ACHN (cell line): ENCODE measurements at places on chromosomes 1 and 21.

GRCh38 chr1:32060914-32061313 is 11.8 kb upstream of the TMEM39B start:
- DNase-seq: no peak

GRCh38 chr1:180791806-180792205 is 120.9 kb upstream of the KIAA1614 start:
- no peak for DNase-seq

DNA sequence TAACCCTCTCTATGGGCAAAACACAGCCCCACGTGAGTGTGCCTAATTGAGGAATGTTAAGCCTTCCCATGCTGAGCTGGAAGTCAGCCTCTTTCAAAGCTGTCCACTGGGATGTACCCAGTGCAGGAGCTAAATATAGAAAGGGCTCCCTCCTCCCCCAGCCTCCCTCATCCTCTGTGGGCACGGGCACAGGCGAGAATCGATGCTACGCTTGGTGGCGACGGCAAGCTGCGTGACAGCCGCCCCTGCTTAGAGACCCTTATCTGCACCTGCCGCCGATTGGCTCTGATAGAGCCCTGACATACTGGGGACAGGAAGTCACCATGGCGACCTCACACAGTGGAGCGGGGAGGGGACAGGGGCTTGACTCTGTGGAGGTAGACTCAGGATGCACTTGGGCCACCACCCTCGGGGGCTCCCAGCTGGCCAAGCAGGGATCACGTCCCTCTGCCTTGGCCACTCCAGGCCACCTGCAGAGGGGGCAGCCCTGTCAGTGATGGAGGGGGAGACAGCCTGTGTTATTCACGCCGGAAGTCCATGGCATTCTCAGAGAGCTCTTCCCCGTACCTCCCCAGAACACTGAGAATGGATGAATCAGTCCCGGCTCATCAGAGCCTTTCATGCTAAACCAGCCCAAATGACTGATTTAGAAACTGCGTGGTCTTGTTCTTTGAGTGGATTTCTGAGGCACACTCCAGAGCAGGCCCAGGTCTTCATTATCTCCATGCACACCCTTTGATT is 84.8 kb downstream of the KCND3 start:
- DNase-seq: no peak

DNA sequence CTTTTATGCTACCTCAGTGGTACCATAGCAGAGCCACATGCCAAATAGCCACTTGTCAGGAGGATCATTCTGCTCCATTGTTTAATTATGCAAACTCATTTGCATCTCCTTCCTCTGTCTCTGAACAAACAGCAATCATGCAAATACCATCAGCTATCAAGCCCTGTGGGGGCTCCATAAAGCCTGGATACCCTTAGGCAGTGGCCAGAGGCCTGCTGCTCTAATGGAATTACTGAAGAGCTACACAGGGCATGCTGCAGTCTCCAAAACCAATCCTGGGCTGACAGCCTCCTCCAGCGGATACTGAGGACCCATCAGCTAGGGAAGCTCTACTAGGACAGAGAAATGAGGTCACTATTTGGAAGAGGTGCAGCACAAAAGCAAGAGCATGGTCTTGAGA is 376.3 kb downstream of the KCNH1 start:
- no peak for DNase-seq

- DNase-seq: no peak
Observed at GRCh38 chr1:32871364-32872191, 866 bp upstream of the FNDC5 start.

GRCh38 chr1:115278211-115278610 is 59.8 kb downstream of the NGF start:
- no peak for DNase-seq

GRCh38 chr1:31596737-31597097 is 20.4 kb downstream of the TINAGL1 start:
- no peak for DNase-seq

DNA sequence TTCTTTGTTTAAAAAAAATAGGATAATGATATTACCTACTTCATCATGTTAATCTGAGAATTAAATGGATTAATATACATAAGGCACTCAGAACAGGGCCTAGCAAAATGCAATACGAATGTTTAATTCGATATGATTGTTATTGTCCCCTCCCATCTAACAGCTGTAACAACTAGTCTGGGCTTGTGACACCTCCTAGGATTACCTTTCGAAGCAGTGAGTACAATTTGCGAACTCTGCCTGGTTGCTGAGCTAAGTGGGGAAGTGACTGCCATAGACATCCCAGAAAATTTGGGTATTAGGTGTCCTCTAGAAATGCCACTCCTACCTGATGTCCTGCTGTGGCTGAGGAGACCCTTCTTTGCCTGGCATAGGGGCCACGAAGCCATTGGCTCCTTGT is 3.0 kb downstream of the RASSF5 start:
- DNase-seq: no peak

DNA sequence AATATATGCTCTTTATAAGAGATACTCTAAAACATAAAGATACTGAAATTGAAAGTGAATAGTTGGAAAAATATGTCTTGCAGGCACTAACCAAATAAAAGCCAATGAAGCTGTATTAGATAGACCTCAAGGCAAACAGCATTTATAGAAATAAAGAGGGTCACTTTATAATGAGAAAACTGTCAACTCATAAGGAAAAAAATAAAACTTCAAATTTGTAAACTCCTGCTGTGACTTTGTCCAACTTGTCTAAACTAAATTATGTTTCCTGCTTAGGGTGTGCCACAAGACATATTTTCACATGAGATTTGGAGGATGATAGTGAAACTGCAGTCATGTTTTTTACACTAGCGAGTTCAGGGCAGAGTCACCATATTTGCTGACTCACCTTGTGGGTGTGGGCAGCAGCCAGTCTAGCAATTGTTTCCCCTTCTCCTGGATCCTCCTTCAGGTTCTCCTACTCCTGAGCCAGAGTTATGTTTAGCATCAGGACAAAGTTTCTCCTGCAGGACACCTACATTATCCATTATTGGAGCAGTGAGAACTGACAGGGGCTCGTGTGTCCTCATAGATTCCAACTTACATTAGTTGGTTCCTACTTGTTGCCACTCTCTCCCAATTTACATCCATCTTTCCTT is 43.8 kb downstream of the CD53 start:
- peak; percentile 24 for DNase-seq

DNA sequence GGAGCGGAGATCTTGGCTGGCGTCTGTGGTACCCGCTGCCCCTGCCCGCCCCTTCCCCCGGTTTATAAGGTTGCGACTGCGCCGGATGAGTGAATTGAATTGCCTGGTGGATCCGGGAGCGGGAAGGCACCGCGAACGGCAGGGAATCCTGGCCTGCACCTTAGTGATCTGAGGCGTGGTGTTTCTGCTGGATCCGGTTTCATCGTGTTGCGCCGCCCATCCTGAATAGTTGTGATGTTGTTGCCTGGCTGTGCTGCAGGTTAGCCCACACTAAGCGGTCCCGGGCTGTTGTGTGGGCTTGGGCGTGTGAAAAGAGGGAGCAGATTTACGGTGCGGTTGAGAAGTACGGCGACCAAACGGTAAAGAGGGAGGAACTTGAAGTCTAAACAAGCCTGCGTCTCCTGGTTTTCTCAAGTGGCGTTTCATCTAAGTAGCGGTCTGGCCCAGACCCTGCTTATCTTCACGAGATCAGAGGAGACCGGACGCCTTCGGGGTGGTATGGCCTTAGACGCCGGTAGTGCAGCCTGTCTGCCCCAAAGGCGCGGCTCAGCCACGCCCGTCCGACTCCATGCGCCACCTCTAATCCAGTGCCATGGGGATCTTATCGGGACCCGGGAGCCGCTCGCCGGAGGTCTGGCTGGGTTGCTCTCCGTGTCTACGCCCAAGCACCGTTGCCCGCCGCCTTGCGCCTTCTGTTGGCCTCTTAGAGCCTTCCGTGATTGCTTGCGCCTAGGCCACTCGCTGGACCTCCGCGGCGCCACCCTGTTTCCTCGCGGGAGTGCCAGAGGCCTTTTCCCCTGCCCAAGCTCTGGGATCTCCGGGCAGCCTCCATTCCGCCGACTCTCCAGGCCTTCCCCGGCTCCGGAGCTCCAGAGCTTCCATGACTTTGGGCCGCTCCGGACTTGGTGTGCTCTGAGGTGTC is 87.5 kb upstream of the RHOU start:
- peak; percentile 80 for DNase-seq

DNA sequence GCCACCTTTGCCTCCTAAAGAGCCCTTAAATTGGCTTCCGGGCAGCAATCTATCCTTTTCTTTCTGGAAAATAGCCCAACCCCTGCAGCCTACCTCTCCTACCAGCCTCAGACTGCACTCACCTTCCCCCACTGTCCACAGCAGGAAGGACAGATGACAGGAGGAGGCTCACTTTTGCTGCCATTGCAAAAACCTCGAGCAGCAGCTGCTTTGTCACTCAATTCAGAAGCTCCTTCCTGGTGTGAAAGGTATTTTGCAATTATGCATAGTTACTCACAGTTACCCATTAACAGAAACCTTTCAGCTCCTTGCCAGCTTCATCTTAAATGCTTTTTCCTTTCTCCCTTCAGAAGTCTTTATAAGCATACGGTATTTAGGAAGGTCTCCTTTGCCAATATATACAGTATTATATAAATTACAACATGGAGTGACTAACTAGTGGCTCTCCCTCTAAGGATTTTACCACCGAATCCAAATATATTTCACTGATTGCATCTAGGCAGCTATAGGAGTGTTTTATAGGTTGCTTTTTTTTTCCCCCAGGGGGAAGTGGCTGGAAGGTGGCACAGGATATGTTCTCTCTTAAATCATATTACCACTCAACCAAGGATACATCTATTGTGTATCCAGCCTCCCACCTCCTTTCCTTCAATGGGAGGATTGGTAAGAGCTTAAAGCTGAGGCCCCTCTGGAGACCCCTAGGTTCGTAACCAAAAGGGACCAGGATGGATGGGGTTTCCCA is 142.1 kb upstream of the IPO9 start:
- peak; percentile 36 for DNase-seq

DNA sequence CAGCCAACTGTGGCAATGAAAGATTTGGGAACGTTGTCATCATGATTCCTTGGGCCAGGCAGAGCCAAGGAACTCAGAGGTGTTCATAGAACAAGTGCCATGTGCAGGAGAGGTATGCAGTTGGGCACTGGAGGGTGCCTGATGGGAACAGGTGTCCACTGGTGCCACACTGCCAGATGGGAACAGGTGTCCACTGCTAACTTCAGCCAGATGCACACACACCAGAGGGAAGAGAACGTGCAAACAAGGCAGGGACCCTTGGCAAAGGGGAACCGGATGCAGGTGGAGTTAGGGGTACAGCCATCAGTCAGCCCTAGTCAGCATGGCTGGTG is 13.5 kb downstream of the OLFML2B start:
- no peak for DNase-seq

- DNase-seq: no peak
Observed at GRCh38 chr1:58031416-58031815, 515.1 kb downstream of the OMA1 start.

- no peak for DNase-seq
Observed at GRCh38 chr1:221188458-221188857, 309.2 kb downstream of the HLX start.

- DNase-seq: no peak
Observed at GRCh38 chr1:36425791-36426190, 24.5 kb downstream of the OSCP1 start.

- peak; percentile 66 for DNase-seq
Observed at GRCh38 chr21:45542242-45542666, at the start of gene SLC19A1. Gene SLC19A1 (minus strand): TSS chr21:45542440. CDS start chr21:45537959, 4,481 bp downstream.

DNA sequence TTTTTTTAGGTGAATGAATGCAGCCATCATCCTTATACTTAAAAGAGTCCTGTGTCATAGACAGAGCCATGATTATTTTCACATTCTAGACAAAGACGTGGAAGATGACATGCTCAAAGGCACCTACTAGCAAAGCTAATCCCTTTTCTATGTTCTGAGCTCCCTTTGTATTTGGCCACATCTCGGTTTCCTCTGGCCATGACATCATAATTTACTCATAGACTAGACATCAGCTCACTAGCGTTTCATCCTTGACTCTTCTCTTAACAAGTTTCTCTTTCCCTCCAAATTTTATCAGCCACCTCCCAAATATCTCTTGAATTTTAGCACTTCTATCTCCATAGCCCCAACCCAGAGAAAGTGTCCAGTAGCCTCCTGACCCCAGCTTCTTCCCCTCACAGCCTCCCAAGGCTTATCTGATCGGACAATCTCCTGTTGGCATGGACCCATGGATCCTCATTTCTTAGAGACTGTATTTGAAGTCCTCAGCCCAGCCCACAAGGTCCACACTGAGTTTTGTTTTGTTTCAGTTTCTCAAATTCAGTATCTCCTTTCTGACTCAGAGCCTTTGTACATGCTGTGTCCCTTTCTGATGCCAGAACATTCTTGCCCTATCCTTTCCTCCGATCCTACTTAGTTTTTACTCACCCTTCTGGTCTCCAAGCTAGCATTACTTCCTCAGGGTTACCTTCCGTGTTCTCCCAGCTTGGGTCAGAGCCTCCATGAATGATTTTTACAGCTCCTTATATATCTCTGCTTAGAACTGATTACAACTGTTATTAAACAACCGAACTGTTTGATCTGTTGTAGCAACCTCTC is 33.0 kb upstream of the EPS8L3 start:
- no peak for DNase-seq

DNA sequence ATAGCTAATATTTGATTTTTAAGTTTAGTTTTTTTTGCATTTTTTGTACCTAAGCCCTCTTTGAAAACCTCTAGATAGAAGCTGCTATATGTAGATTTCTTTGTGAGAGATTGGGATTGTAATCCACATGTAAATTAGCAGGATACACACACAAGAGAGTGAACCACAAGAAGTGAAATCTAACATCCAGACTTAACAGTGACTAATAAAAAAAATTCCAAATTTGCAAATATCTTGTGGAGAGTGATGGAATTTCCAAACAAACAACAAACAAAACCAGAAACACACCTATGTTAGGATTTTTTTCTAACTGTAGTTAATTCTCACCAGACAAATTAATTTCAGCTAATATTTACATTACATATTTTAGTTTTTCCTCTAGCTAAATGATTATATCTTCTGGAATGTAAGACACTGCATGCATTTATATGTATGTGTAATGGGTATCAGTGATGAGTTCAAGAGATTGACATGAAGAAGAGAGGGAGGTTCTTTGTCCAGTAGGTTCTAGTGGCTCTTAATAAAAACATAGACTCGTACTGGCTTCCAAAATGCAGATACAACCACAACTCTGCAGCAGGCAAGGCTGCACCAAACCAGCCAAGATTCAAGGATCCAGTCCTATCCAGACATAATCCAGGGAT is 12.8 kb downstream of the CLDN17 start:
- DNase-seq: no peak

DNA sequence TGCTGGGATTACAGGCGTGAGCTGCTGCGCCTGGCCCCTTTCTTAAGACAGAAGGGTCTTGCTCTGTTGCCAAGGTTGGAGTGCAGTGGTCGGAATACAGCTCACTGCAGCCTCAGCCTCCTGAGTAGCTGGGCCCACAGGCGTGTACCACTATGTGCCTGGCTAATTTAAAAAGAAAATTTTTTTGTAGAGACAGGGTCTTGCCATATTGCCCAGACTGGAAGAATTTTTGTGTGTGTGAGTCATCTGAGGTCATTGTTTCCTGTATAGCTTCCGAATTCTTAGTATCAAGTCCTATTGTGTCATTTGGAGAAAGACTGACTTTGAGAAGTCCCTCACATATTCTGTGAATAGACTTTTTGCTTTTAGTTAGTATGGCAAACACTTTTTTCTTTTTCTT is 4.7 kb downstream of the SZRD1 start:
- DNase-seq: no peak

GRCh38 chr1:201126832-201127754 is at the start of gene ASCL5:
Gene ASCL5 (minus strand): TSS chr1:201127184. CDS start chr1:201115372, 11,812 bp downstream.
- DNase-seq: peak; percentile 9
